ENCODE measurements at places on chromosomes 6 and 20.

DNA sequence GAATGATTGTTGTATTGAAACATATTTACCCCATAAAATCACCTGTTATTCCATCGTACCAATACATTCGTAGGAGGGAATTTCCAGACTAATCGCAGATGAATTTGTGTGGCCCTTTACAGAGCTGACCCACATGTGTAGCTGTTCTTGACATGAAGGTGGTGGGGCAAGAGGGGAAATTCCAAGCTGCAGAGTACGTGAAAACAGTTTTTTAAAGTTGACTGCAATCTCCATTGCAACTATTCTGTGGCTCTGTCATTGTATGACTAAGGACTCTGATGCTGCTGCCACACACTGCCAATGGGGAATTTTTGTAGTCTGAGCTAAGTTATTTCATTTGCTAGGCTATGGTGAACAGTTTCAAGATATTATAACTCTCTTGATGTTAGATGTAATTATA is 46.4 kb upstream of the ADTRP start:
- DNase-seq = no peak

DNA sequence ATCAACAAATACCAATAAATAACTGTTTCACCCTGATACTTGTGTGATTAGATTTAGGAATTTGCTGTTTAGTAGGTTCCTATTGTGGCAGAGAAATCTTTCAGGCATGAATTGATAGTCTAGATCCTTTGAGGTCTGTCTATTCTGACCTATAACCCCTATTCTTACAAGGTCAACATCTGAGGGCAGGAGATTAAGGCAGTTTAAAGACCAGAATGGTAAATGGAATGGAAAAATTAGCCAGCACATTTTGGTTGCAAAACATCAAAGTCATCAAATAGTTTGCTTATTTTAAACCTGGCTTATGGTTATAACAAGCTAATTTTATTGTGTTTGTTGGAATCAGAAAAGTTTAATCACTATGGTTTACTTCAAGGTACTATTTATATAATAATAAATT is 78.4 kb downstream of the LIN28B start:
- no peak for DNase-seq

DNA sequence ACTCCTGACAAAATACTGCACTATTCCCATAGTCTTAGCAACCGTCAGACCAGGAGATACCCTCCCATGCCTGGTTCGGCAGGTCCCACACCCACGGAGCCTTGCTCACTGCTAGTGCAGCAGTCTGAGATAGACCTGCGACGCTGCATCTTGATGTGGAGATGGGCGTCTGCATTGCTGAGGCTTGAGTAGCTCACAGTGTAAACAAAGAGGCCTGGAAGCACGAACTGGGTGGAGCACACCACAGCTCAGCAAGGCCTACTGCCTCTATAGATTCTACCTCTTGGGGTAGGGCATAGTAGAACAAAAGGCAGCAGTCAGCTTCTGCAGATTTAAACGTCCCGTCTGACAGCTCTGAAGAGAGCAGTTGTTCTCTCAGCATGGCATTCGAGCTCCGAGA is 25.4 kb downstream of the TMEM244 start:
- DNase-seq = no peak

DNA sequence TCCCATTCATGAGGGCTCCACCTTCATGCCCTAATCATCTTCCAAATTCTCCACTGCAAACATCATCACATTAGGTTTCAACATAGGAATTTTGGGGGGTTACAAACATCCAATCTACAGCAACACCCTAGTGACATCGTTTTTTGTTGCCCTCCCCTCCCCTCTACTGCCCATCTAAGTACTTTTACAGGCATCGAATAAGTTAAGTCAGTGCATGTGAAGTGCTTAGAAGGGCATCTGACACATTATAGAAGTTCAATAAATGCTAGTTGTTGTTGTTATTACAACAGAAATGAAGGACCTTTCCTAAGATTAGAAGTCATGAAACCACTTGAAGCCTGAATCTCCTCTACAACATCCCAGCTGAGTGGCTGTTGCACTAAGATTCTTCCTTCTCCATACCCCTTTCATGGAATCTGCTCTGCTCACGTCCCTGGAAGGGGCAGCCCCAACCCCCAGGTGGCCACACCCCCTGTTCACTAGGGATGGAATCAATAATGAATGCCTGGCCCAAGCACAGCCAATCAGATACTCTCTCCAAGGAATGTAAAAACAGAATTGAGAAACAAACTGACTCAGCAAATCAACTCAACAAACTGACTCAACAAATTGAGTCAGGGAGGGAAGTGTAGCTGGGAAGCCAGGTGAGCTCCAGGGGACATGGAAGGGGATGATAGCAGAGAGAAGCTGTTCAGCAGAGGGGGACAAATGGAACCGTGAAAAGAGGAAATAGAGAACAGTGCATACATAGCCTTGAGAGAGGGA is 3.9 kb upstream of the LRP11 start:
- DNase-seq = no peak

DNA sequence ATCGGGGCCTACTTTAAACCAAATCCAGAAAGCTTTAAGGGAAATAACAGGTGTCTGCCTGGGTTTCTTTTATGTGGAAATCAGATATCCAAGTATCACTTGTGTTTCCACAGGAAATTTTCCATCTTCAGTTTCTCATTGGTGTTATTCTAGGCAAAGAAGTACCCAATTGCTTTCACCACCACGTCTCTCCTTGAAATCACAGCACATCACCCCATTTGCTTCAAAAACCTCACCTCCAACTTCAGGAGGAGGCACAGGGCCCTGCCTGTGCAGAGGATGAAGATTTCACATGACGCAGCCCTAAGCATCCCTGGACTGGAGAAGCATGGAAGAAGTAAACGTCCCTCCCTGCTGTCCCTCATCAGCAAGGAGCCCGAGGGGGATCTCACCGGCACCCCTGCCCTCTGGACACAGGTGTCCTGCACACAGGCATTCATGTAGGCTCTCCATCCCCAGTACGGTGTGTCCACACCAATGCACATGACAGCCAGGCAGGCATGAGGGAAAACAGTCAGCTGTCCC is 182.3 kb downstream of the TBXT start:
- DNase-seq = no peak

DNA sequence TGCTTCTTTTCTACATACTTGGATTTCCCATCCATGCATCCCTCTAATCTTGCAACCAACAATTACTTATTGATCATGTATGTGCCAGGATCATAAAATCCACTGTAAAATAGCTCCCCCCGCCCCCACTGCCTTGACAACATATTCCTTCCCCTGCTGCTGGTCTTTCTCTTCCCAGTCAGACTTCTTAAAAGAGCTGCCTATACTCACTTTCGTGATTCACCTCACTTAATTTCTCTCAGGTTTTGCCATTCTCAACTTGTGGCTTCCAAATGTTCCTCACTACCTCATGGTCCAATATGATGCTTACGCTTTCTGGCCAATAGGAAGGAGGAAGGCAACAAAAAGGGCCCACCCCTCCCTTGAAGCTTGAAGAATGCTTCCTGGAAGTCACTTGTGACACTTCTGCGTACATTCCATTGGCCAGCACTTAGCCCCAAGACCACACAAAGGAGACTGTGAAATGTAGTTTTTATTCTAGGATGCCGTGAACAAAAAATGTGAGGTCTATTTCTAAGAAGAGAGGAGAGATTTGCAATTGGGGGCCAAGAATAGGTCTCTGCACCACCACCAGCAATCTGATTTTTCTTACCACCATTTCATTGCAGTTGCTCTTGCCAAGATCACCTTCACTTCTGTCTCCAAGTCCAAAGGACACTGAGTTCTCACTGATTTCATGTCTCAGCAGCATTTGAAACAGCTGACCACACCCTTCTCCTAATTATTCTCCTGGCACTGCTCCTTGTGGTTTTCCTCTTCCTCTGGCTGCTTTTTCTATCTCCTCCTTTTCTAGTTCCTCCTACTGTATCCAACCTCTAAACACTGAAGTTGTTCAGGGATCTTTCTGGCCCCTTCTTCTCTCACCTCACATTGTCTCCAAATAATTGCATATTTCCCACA is 30.8 kb downstream of the CD164 start:
- no peak for DNase-seq

DNA sequence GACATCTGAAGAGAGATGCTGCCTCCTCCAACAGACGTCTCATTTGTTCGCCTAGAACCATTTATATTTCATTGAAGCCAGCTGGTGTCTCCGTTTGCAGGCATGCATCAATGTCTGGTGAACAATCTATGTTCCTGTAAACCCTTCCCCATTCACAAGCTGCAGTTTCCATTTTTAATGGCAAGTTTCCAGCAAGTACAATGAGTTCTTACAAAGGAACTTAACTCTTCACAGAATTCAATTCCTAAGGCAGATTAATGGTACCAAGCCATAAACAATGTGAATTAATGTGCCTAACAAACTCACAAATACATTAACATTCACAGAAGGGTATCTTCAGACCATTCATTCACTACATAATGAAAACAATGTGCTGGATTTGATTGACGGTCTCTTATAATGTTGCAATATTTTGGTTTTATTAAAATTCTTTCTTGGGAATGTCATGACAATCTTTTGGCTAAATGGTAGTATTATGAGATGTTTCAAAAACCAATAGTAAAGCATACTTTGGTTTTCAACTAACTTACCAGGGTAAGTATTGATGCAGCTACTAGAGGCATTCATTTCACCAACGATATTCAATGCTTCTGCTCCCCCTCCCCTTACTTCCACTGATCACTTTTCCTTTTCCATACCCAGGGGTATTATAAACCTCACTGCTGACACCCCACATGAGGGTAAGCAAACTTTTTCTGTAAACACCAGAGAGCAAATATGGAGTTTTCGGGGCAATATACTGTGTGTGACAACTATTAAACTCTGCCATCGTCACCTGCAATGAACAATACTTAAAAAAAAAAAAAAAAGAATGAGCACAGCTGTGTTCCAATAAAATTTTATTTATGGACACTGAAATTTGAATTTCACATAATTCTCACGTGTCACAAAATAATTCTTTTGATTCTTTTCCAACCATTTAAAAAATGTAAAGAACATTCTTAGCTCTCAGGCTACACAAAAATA is 4.2 kb downstream of the AKIRIN2 start:
- DNase-seq = no peak

GRCh38 chr6:88964509-88964908 is 1.1 kb upstream of the RNGTT start:
- DNase-seq = no peak

DNA sequence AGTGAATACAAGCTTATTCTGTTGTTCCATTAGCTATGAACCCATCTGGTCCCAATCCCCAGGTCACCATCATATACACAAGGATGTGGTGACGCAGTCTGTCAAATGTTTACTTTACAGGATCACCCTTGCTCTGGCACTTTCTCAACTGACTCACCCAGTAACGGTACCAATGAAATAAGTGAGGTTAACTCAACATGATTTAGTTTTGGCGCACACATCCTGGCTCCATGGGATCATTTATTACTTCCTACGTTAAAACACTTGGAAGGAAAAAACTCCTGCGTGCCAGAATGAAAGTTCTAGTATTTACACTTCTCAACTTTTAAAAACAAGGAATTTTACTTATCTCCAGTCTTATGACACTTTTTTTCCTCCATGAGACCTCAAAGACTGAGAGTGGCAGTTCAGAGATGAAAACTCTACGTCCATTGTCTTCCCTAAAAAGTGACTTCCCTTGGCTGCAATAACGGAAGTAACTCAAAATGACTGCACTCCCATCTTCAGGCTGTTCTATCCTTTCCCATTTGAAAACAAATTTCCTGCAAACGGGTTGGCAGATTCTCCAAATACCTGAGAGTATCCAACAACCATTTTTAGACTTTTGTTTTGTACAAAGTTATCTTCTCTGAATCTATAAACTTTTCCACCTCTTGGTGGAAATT is 15.9 kb downstream of the AGPAT4 start:
- DNase-seq = no peak

- DNase-seq = peak; percentile 35
Observed at GRCh38 chr6:31541059-31541657, 645 bp downstream of the DDX39B start.

GRCh38 chr20:32571566-32571965 is 13.6 kb downstream of the NOL4L start:
- DNase-seq = no peak

GRCh38 chr6:14127611-14128010 is 10.0 kb downstream of the CD83 start:
- no peak for DNase-seq

GRCh38 chr6:163872335-163872734 is 457.8 kb downstream of the QKI start:
- DNase-seq = peak; percentile 8

GRCh38 chr6:28274888-28275287 is 6.5 kb upstream of the PGBD1 start:
- no peak for DNase-seq

GRCh38 chr6:157447735-157448134 is 66.7 kb downstream of the ZDHHC14 start:
- no peak for DNase-seq

GRCh38 chr20:24423390-24424313 is 45.8 kb upstream of the SYNDIG1 start:
- no peak for DNase-seq

DNA sequence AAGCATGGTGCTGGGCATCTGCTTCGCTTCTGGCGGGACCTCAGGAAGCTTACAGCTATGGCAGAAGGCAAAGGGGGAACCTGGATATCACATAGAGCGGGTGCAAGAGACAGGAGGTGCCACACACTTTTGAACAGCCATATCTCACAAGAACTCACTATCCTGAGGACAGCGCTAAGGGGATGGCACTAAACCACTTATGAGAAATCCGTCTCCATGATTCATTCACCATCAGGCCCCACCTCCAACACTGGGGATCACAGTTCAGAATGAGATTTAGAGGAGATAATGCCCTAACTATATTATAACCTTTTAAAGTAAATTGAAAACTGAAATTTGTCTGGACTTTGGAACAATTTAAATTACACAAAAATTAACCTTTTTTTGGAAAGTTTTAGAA is 37.8 kb upstream of the SUMO4 start:
- no peak for DNase-seq

GRCh38 chr6:51028276-51028675 is 209.6 kb downstream of the TFAP2B start:
- DNase-seq = no peak

GRCh38 chr6:169160091-169160854 is 93.4 kb downstream of the THBS2 start:
- no peak for DNase-seq

DNA sequence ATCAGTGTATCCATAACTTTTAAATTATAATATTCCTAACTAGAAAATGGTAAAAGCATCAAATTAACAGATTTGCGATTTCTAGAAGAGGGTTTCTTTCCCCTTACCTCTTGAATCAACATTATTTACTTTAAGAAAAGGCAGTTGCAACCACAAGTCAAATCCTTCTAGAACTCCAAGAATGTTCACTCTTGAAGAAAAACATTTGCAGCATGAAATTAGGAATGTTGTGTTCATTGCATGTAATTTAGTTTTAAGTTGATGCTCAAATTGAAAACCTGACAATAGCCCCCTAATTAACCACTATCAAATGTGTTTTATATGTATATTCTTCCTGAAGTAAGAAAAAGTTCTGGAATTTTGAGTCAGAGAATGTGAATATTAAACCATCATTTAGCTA is 2.3 kb upstream of the REV3L start:
- no peak for DNase-seq

DNA sequence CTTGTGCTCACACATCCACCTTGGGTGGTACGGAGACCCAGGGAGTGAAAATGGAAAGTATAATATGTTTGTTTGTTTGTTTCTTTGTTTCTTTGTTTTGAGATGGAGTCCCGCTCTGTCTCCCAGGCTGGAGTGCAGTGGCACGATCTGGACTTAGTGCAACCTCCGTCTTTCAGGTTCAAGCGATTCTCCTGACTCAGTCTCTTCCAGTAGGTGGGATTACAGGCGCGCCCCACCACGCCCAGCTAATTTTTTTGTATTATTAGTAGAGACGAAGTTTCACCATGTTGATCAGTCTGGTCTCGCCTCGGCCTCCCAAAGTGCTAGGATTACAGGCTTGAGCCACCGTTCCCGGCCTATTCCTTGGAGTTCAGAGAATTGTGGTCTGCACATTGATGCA is 115.4 kb downstream of the TRIM27 start:
- DNase-seq = no peak

All from LNCaP clone FGC (cell line).